Stimulated activated CD4-positive, alpha-beta T cell treated with anti-CD3 and anti-CD28 coated beads, TNF-alpha, amount 100 ng/mL, for 24 hours (primary cell): ENCODE measurements at places on chromosomes 1 and 21.

- no peak for DNase-seq
Observed at GRCh38 chr1:14148526-14148925, 448.5 kb downstream of the PRDM2 start.

DNA sequence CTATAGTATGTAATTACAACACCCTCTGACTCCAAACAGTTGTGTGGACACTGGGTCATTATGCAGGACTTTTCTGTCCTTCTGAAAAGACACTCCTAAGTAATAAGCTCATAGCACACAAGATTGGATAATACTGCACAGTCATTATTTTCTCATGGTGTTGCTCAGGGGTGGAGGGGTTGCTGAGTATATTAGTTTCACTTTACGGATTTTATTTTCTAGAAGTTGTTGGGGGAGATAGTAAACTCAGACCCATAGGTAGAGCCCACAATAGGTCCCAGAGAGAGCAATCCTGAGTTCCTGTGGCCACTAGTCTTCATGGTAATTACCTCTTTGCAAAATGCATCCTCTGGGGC, 53.4 kb downstream of the DUSP10 start:
- DNase-seq = no peak

DNA sequence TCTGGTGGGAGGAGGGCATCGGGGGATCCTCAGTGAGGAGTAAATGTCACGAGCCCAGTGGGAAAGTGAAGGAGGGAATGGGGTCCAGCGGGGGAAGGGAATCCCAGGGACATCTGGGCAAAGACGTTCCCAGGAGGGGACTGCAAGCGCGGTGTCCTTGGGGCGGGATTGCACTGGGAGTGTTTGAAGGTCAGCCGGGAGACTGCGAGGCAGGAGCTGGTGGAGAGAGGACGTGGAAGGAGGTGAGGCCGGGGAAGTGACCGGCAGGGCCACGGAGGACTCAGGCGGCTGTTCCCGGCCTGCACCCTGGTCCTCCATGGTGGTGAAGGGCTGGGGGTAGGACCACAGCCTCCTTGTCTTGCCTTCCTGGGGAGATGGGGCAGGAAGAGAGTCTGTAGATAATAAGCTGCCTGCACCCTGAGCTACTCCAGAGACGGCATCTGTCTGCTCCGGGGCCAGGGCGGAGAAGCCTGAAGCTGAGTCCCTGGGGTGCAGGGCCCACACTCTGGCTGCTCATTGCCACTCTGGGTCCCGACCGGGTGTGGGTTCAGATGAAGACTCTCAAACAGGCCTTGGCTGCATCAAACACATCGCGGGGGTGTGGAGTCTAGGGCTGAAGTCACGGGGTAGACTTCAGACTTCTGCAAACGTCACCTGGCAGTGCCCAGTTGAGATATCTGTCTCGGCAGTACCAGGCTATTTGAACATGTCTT, 264.8 kb downstream of the CAMTA1 start:
- no peak for DNase-seq

- no peak for DNase-seq
Observed at GRCh38 chr1:154521695-154522094, 19.5 kb upstream of the SHE start.

- no peak for DNase-seq
Observed at GRCh38 chr1:225565847-225566246, 87.1 kb downstream of the ENAH start.

DNA sequence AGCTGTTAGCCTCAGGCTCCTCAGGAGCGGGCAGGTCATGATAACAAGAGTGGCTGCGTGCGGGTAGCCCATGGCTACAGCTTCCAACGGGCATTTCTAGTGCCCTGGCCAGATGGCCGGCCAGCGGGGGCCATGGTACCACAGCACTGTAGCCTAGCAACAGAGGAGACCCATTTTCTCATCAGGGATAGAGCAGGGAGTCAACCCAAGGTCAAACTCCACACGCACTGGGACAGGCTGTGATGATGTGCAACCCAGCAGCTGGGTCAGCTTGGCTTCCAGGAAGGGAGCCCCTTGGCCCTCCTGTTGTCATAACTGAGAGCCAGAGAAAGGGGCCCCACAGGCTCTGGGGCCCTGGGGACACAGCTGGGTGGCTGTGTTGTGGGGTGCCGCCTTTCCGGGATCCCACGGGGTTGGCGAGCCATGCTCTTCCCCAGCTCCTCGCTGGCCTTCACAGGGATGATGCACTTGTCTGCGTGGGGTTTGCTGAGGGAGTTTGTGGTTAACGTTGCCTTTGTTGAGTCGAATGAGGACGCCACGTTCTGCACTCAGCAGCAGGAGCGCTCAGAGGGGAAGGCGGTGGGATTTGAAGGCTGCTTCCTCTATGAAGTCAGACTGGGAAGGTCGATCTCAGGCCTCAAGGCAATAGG, 46.3 kb downstream of the COL18A1 start:
- DNase-seq = no peak

DNA sequence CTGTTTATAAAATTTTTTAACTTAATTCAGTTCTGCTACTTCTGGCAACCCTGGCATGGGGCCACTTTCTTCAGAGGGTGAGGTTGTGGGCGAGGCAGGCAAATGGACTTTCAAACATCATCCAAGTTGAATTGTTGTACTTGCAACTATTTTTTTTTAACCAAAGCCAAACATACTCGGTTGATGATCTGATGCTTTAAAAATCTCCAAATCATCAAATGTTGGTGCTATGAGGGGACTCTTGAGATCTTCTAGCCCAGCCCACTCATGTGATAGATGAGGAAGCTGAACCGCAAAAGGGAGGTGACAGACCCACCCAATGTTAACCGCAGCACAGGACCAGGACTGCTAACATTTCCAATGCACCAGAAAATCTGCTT, 6.7 kb downstream of the SLC1A7 start:
- DNase-seq = no peak

GRCh38 chr1:236980673-236981072, 23.6 kb downstream of the MT1HL1 start:
- no peak for DNase-seq

GRCh38 chr1:221440658-221441057, 301.2 kb downstream of the DUSP10 start:
- DNase-seq = no peak

DNA sequence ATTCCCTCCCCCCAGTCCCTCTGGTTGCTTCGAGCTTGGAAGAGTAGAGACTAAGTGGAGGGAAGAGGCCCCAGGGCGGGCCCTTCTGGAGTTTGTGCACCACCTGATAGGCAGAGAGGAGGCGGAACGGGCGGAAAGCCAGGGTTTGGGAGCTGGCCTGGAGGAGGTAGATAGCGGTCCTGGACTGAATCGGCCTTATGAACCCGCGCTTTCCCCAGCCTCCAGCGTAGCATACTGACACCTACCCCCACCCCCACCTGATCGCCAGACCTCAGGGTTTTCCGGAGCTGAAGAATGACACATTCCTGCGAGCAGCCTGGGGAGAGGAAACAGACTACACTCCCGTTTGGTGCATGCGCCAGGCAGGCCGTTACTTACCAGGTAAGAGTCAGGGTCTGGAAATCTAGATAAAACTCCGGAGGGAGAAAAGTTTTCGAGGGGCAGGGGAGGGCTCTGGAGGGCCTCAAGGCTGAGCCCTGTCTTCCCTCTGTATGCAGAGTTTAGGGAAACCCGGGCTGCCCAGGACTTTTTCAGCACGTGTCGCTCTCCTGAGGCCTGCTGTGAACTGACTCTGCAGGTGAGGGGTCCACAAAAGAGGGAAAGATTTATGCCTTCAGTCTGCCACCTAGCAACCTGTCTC, 705 bp downstream of the UROD start:
- peak; percentile 54 for DNase-seq

DNA sequence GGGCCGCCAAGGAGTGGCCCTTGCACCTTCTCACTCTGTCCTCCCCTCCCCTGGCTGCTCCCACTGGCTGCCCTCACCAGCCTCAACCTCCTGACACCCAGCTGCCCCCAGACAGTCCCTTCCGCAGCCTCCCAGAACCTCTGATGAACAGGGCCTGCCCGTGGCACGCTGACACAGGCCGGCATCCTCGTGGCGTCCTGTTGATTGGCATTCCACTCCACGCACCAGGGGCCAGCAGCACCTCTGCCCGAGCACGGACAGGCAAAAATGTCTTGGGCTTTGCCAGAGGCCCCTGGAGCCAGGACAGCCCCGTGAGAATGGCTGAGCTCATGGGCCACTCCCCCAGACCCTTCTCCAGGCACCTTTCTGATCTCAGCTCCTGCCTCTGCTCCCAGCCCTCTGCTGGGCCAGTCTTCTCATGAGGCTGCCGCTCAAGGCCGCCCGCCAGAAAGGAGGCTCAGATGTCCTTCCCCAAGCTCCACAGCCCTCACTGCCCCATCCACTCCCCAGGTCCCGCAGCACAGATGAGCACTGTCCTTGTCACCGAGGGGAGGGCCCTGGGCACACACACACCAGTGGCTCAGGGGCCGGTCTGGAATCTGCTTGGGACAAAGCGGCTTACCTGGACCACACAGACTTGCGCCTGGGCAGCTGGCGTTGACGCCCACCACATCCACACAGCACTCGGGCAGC, 15.8 kb upstream of the RNF223 start:
- DNase-seq = no peak

DNA sequence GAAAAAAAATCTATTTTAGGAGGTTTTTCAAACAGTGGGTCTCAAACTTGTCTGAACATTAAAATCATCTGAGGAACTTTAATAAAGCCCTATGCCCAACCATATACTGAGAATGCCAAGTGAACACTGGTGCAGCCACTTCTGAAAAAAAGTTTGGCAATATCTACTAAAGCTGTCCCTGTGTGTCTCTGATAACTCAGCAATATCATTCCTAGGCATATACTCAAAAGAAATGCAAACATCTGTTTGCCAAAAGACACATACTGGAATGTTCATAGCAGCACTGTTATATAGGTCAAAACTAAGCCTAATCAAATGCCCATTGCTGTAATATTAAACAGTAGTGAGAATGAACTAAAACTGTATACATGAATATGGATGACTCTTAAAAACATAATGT, 74.2 kb upstream of the RGS4 start:
- no peak for DNase-seq

- no peak for DNase-seq
Observed at GRCh38 chr1:23103001-23103889, 65.4 kb downstream of the LUZP1 start.

DNA sequence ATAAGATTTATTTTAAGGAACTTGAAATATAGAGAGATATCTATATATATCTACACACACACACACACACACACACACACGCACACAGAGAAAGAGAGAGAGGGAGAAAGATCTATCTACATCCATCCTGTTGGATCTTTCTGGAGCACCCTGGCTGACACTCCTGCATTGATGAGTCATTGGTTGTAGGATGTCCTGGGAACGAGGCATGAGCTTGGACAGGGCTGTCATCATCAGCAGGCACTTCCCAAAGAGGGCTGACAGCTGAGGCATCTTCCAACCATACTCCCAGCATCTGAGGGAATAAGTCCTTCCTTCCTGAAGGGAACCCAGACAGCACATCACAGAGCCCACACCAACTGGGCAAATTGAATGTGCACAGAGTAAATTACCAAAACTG, 99.1 kb upstream of the ERG start:
- DNase-seq = no peak

- no peak for DNase-seq
Observed at GRCh38 chr1:100622037-100622436, 84.1 kb downstream of the GPR88 start.

DNA sequence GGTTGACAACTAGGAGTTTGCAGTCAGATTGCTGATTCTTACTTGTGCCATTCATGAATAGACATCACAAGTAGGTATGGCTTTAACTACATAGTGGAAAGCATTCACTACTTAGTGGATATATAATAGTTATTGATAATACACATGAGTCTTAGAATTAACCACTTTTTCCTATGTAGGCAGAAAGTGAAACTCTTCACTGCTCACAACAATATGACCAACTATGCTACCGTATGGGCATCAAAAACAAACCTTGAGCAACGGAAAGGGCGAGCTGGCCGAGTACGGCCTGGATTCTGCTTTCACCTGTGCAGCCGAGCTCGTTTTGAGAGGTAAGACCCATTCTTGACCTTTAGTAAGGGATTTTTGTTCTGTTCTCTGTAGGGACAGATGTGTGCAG, 38.7 kb downstream of the DHX9 start:
- DNase-seq = no peak

GRCh38 chr1:115052454-115053083, 22.9 kb downstream of the TSHB start:
- DNase-seq = peak; percentile 42

GRCh38 chr1:117628343-117628742, 22.5 kb downstream of the TENT5C start:
- no peak for DNase-seq

DNA sequence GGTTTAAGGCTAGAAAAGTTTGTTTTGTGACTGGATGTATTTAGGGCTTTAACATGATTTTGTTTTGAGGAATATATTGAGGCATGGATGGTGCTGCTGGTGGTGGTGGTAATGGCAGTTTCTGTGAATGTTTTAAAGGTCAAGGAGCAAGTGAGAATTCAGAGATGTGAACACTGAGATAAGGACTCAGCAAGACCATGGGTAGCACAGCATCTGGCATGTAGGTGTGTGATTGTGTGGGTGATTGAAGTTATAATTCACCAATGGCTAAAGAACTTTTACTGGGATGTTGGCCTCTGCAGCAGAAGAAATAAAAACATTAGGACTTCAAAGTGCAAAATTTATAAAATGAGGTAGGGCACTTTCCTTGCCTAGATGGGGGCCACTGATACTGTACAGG, 65.9 kb downstream of the MACF1 start:
- no peak for DNase-seq
